ENCODE measurements at places on chromosomes 1 and 21. TPM values are rescaled to one million over a fixed set of nuclear protein-coding genes. Genes with fewer than 3 reads are reported as not detected.

Gene ZBED6
- 11.8 TPM for total RNA-seq

Gene OSCP1
- total RNA-seq = 5.5 TPM

Gene MROH9
- total RNA-seq = not detected

Gene LCE2C
- total RNA-seq = not detected

Gene OR2M3
- 1.2 TPM for total RNA-seq

Gene SERPINC1
- not detected for total RNA-seq

All from umbilical cord (tissue), 2 donors.